ENCODE measurements at places on chromosomes 6 and 20.

DNA sequence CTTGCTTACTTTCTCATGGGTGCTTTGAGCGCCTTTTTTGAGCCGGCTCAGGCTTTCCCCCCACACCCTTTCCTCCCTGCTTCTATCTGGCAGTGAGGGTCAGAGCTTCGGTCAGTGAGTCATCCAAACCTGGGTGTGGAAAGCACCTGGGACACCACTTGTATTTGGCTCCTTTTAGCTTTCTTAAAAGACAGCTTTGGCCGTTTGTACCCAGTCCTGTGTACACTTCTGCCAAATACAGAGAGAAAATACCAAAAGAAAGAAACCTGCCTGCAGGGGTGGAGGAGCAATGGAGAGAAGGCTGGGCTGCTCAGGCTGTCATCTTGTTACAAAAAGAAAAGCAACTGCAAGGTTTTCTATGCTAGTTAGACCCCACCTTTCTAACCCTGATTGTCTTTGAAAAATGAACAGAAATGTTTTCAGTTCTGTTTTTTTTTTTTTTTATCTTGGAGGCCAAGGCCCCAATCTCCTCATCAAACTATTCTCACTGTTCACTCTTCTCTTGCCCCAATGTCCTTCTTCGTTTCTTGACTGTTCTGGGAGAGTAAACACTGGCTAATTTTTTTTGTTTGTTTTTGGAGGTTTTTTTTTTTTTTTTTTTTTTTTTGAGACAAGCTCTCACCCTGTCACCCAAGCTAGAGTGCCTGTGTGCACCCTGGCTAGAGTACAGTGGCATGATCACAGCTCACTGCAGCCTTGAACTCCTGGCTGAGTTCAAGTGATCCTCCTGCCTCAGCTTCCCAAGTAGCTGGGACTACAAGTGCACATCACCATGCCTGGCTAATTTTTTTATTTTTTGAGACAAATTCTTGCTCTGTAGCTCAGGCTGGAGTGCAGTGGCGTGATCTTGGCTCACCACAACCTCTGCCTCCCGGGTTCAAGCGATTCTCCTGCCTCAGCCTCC lies 76.4 kb downstream of the SSR1 start:
- no peak for DNase-seq

DNA sequence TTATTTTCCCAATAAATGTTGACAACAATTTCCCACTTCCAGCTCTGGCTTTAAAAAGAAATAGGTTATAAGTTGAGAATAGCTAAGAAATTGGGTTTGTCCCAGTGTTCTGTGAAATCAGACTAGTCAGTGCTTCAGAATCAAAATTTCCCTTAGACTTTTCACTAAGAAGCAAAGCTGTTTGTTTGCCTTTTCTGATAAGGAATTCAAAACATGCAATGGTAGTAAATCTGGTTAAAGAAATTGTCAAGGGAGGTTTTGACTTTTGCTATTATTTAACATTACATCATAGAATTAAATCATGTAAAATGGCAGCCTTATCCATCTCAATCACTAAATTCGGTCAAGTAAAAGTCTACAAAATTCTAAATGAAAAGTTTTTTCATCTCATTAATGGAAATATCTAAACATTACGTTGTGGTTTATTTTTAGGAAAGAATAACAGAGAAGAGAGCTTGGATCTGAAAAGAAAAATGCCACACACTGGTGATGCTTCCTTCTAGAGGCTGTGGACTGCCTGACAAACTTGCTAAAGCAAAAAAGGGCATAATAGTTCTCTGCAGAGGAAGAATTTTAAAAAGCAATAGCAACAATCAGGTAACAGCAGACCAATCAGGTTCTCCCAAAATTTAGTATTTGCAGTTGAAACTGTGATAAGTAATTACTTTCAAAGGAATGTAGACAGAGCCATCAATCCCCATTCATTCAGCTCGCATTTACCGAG lies 36.4 kb downstream of the PLAGL1 start:
- no peak for DNase-seq

DNA sequence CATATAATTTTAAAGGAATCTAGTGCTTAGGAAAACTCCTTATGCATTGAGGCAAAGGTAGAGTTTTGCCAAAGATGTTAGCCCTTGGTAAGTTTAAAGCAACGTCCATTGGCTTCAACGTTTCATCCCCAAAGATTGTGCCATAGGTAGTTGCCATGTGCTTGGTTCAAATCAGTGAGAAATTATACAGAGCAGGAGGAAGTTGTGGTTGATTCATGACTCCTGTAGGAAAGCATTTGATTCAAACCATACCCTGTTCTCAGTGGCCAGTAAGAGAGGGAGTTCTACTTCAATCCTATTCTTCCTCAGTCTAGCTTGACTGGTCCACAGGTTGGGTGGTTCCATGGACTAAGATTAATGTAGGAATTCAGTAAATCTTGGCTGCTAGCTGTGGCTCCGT lies 535.6 kb downstream of the QKI start:
- no peak for DNase-seq

GRCh38 chr6:38997128-38997761 lies 51.3 kb upstream of the GLP1R start:
- DNase-seq: no peak

GRCh38 chr6:36229223-36229622 lies 32.7 kb downstream of the BRPF3 start:
- DNase-seq: no peak

- no peak for DNase-seq
Measured at GRCh38 chr6:79636673-79637072, 5.5 kb downstream of the SH3BGRL2 start.

DNA sequence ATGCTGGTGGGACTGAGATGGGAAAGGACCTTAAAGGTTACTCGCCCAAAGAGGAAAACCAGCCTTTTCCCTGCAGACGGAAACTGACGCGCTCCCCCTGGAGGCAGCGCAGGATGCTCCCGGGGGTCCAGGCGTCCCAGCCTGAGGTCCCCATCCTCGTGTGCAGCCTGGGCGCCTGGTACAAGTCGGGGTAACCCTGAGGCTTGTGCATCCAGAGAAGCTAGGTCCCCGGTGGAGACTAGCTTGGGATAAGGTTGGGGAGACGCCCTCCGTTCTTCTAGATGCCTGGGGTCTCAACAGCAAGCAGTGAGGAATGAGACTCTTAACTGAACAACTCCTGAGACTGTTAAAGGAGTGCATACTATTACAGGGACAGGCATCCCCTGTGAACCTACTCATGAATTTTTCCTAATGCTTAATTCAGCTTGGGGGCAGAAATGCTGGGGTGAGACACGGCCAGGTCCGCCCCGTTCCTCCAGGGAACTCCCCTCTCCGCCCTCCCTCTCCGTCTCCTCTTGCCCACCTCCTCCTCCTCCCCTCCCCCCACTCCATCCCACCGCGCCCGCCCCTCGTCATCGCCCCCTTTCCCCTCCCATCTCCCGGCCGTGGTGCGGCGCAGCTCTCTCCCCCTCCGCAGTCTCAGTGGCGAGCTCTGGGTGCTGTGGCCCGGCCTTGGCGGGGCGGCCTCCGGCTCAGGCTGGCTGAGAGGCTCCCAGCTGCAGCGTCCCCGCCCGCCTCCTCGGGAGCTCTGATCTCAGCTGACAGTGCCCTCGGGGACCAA lies at the start of gene PRSS35:
TSS of gene PRSS35 (plus strand) at position 634 of the 781 bp plus-strand sequence. CDS start 10,908 bp downstream, outside the sequence.
- no peak for DNase-seq
